ENCODE measurements at places on chromosomes 2 and 18.

- DNase-seq, result no peak
These were observed 3.6 kb downstream of the SH2D6 start for GRCh38 chr2:85422072-85422457.

GRCh38 chr2:65727816-65728215 is 295.4 kb upstream of the SPRED2 start:
- DNase-seq, result no peak

DNA sequence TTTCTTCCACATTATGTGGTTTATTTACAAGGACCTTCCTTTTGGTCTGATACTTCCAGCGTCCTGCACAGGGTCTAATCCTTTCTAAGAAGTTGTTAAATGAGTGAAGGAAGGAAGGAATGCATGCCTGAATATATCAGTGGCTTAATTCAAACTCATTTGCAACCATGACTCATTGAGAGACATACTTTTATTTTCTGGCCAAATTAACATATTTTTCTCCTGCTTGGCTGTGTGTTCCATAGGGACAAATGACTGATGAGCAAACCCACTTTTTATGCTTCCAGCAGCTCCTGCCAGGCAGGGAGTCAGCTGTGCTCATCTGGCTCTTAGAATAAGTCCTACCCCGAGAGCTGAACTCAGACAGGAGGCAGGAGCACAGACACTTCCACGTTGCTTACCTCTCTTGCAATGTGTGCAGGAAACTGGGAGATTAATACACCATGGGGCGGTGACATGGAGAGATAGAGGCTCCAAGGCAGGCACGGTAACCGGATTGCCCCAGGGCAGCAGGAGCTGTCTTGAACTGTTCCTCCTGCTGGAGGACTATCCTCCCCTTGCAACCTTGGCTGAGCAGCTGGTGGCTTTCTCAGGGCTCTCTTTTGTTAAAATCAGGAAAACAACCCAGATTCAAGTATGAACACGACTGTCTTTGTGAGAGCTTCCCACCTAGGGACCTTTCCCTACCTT is 667.5 kb upstream of the HS6ST1 start:
- DNase-seq, result no peak

DNA sequence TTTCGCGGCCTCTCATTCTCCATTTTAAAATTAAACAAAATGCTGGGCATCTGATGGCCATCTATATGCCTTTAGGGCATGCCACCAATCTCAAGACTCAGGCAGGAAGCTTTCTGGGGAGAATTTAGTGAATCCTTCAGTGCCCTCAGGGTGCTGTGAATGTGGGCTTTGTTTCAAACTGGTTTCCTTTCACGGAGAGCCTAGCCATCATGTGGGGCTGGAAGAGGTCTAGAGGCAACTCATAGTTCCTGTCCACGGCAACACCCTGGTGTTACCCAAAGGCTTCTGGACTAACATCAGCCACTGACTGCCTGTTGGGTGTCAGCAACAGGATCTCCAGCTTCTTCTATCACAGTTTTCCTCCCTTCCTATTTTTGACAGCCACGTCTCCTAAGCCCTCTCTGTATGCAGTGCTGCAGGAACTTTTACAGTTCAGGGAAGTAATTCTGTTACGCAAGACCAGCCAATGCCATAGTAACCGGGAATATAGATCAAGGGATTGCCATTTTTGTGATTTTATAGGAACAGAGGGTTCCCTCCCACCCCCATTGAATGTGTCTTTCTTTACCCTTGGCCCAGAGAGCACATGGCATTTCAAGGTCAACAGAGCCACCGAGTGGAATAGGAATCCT is 7.9 kb upstream of the WDR33 start:
- DNase-seq, result no peak

GRCh38 chr18:5285326-5285725 is 10.2 kb downstream of the ZBTB14 start:
- DNase-seq, result no peak

- DNase-seq, result no peak
These were observed 47.5 kb downstream of the CHRNA1 start for GRCh38 chr2:174716785-174717184.

DNA sequence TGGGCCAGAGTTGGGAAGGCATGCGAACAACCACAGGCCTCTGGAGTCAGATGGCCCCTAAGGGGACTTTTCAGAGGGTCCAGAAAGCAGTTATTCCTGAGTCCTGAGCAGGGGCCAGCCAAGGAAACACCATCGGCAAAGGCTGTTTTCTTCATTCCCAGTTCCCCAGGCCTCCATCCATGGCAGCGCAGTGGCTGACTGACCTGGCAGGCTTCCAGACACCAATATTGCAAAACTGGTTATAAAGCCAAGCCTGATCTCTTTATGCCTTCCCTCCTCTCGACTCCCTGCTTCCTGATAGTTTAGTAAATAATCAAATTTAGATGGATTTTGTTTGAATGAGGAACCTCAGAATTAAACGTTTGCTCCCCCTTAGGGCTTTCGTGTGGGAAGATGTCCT is 133.4 kb upstream of the ITGA6 start:
- no peak for DNase-seq

GRCh38 chr2:239950144-239951128 is 74.7 kb downstream of the NDUFA10 start:
- no peak for DNase-seq

DNA sequence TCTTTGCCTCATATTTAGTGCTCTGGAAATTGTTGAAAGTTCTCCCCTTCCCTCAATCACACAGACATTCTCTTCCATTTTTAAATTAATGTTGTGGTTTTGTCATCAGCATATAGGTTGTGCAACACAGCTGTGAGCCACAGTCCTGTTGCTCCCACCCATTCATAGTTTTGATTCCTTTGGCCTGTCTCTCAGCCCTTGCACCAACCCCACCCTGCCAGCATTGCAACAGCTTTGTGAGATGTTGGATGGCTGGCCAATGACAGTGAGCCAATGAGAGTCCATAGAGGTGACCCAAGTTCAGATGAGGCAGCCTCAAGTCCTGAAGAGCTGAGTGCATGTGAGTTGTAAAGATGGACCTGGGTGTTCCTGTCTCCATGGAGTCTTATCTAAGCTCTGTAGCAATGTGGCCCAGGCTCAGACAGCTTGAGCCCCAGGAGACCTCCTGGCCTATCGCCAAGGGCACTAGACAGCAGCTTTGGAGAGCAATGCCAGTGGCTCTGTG is 775.5 kb downstream of the RNF144A start:
- no peak for DNase-seq

GRCh38 chr2:88827821-88828220 is 136.3 kb downstream of the RPIA start:
- no peak for DNase-seq

GRCh38 chr2:241809383-241810306 is 652 bp downstream of the NEU4 start:
- DNase-seq, result no peak

DNA sequence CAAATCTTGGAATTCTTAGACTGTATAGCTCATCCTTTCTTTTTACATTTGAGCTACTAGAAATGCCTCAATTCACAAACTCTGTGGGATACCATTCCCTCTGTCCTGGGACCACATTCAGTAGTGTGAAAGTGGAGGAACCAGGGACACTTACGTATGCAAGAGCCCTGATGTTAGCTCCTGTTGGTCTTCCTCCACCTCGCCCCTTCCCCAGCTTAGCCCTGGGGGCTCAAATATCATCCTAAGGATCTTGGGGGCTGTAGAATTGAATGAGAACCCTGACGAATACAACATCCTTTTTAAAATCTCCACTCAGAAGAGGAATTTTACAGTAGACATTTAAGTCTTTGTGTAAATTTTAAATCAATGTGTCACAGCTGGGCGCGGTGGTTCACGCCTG is 65.2 kb upstream of the RAPH1 start:
- DNase-seq, result no peak

DNA sequence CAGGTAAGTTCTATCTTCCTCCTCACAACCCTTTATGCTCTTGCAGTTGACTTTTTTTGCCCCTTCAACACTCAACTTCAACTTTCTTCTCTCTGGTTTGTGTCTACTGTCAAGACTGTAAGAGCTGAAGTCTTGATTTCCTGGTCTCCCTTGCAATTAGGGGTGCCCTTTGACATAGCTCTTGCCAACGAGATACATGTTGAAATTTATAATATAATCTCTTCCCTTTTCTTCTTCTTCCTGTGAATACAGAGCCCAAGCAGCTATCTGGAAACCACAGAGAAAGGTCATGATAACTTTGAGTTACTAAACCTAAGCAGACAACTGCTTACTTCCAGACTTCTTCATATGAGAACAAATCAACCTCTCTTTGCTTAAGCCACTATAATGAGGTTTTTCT is 163.5 kb downstream of the MC4R start:
- DNase-seq, result no peak

GRCh38 chr2:83280391-83280790 is 1178.7 kb downstream of the SUCLG1 start:
- DNase-seq, result no peak

DNA sequence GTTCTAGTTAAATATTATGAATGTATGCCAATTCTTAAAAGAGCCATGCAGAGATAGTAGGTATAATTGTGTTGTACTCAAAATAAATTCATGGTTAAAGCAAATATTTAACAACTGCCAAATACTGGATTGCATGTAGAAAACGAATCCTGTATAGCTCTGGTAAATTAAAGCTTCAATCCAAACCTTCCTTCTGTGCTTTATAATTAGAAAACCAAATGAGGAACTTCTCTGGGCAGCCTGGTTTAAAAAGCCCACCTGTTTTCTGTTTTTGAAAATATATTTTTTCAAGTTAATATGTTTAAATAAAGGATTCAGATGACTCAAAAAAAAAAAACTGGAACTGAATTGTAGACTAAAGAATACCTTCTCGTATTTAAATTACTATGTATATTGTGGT is 48.3 kb upstream of the ITGA4 start:
- no peak for DNase-seq

GRCh38 chr2:180983468-180984242 is 3.2 kb downstream of the UBE2E3 start:
- DNase-seq, result no peak

GRCh38 chr18:61334491-61334850 is 1.2 kb downstream of the CDH20 start:
- DNase-seq, result no peak

- no peak for DNase-seq
These were observed 15.1 kb downstream of the SPTBN1 start for GRCh38 chr2:54471221-54471711.

GRCh38 chr2:54013996-54014395 is 43.2 kb upstream of the PSME4 start:
- DNase-seq, result no peak

DNA sequence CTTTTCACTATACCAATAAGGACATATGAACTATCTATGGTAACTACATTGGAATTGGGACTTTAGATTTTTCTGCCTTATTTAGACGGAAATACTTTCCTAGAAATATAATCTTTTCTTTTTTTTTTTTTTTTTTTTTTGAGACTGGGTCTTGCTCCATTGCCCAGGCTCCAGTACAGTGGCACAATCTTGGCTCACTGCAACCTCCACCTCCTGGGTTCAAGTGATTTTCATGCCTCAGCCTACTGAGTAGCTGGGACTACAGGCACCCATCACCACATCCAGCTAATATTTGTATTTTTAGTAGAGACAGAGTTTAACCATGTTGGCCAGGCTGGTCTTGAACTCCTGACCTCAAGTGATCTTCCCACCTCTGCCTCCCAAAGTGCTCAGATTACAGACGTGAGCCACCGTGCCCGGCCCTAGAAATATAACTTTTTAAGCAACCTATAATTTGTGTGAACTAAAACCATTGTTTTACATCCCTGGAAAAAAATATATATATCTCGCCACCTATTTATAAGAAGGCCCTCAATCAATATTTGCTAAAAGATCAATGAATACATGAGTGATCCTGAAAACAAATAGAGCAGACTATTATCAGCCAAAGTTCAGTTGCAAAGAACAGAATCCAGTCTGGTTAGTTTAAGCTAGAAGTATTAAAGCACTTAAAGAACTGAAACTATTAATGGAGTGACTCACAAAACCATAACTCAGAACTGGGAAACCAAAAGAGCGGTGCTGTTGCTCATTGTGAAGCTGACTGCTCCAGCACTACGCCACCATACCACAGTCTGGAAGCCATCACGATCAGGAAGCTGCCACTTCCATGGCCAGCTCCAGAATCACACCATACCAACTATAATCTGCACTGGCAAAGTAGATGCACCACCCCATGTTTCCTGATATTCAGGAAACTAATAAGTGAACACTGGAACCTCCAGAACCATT is 8.4 kb upstream of the HNRNPLL start:
- no peak for DNase-seq

GRCh38 chr2:19651466-19651865 is 250.3 kb downstream of the TTC32 start:
- no peak for DNase-seq

DNA sequence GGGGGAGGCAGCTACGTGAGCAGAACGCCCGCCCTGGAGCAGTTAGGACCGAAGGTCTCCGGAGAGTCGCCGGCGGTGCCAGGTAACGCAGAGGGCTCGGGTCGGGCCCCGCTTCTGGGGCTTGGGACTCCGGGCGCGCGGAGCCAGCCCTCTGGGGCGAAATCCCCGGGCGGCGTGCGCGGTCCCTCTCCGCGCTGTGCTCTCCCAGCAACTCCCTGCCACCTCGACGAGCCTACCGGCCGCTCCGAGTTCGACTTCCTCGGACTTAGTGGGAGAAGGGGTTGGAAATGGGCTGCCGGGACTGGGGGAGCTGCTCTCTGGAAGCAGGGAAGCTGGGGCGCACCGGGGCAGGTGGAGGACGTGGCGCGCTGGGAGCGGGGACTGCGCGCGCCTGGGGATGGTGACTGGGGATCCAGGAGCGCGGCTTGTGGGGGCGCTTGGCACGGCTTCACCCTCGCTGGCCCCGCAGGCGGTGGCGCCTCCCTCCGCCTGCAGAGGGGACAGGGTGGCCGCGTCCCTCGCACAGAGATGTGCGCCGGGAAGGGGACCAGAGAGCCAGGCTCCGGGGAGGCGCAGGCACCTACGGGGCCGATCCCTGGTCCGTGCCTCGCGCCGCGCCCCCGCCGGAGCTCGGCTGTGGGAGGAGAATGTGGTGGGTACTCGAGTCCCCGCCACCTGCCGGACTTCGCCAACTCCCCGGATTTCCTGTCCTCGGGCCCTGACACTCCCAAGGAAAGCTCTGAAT is 688 bp downstream of the CDH20 start:
- peak; percentile 23 for DNase-seq

DNA sequence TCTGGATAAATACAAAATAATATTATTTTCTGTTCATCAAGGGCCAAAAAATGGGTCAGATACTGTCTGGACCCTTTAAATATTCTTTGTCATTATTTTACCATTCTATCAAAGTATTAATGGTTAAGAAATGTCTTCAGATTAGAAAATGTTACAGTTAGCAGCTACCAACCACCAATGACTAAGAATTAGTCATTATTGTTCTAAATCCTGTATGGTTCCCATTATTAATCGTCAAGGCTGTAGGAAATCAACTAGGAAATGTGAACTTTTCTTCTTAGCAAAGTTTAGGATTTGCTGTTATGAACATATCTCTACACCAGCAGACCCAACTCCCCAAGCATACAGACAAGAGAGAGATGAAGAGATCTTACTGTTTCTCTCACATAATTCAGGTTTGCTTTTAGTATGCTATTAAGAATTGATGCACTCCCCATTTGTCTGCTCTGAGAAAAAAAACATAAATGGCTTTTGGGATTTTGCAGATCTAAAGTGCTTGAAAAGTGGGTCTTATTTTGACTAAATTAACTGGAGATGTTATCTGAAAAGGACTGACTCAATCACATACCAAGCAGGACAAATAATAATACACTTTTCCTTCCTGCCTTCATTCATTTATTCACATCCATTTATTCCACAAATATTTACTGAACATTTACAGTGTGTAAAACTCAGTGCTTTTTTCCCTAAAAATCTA is 147.7 kb downstream of the PPP1R1C start:
- no peak for DNase-seq

- no peak for DNase-seq
These were observed 26.0 kb upstream of the NPAS2 start for GRCh38 chr2:100793982-100794381.

All from neural crest cell (in vitro differentiated cells).